Calu3 (cell line): ENCODE measurements at places on chromosomes 7 and 10. TPM values are rescaled to one million over a fixed set of nuclear protein-coding genes. Genes with fewer than 3 reads are reported as not detected.
A peak's percentile ranks its signal among the peaks of the same experiment; 100 is the strongest.

DNA sequence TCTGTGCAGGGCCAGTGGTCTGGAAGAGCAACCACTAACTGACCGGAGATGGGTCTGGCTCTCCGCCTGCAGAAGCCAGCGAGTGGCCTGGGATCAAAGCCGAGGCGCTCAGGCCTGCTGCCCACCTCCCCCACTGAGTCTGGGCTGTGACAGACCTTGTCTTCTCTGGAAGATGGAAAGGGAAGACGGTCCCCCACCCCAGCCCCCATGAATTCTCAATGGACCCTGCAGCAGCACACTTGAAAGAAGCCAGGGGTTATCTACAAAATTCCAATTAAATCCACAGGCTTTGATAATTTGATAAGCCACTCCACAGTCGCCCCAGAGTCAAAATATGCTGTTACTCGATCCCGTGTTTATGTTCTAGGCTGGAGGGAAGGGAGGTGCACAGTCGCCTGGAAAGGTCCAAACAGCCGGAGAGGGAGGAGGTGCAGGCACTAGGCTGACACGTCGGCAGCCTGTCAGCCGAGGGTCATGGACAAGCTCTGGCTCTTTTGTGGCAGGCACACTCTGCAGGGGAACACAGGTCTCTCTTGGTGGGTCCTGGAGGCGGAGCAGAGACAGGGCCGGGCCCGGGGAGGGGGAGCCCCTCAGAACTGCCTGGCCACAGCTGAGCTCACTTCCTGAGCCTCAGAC lies 134.9 kb downstream of the SH3PXD2A start:
- no peak for DNase-seq

DNA sequence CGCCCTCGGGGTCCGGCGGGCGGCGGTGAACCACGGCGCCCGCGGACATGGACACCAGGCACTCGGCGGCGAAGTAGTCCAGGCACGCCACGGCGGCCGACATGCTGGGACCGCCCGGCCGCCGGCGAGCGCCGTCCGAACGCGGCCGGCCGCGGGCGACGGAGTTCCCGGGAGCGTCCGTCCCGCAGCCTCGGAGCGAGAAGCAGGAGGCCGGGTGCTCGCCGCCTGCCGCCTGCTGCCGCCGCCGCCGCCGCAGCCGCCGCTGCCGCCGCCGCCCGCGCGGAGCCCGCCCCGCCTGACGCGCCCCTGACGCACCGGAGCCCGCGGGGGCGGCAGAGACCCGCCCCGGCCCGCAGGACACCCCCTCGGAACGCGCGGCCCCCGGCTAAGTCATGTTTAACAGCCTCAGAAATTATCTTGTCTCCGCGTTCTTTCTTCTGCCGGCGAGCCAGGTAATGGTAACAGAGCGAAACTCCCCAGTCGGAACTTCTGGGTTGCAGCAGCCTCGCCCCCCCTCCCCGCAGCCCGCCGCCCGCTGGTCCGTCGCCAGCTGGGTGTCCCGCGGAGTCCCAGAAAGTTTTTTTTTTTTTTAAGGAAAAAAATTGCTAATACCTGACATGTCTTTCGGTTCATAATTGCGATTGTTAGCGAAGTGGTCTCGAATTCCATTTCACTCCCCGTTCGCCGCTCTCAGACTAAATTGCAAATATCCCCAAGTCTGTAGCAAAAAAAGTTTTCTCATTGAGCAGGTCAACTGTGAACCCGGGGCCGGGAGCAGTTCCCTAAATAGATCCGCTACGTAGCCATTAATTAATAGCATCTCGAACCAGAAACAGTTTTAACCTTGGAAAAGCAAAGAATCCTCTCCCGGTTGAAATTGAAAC lies at the start of gene KLF14:
TSS of gene KLF14 (minus strand) at position 277 of the 884 bp plus-strand sequence. CDS start at position 103, 174 bp downstream.
- peak; percentile 30 for DNase-seq

GRCh38 chr10:90635111-90635765 lies 222.6 kb downstream of the HTR7 start:
- no peak for DNase-seq

GRCh38 chr7:12783421-12784095 lies 96.1 kb downstream of the ARL4A start:
- no peak for DNase-seq

C10orf143 gene
- 0.50 and 0.78 TPM in 2 replicates for total RNA-seq

XRCC2 gene
- 22.1 and 23.1 TPM in 2 replicates for total RNA-seq
